ENCODE measurements at places on chromosomes 16 and 17.
A peak's percentile ranks its signal among the peaks of the same experiment; 100 is the strongest.

DNA sequence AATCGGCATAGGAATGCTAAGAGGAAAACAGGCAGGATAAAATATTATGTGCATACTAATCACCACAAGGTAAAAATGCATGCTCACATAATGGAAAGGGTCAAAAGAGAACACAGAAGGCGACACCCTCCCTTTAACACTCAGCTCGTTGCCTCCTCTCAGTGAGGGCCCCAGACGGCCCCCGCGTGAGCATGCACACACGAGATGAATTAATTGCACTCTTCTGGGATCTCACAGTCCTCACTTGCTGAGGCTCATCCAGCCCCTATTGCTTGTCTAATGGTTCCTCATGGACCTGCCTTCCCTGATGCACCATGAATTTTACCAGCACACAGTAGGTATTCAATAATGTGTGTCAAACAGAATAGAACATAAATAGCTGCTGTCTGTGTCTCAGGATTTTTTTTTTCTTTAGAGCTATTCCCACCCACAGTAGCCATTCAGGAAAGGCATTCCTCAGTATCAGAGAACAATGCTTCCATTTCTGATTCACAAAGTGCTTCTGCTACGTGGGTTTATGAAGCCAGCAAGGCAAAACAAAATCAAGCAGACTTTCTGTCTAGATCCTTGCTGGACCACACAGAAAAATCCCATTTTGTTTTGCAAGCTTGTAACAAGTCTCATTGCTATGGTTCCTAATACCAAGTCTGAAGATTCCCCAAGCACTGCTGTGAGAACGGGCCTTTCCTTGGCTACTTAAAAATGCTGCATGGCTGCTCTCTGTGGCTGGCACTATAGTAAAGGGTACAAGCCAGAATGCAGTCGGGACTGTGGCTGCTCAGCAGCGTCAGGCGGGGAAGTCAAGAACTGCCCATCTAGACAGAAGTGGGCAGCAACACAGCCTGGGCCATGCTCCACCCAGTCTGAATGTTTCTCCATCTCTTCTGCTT lies 43.6 kb downstream of the TOM1L2 start:
- no peak for DNase-seq

GRCh38 chr17:10120109-10120485 lies 78.3 kb downstream of the GAS7 start:
- no peak for DNase-seq

GRCh38 chr16:82651921-82652601 lies 25.3 kb downstream of the CDH13 start:
- DNase-seq, result no peak

DNA sequence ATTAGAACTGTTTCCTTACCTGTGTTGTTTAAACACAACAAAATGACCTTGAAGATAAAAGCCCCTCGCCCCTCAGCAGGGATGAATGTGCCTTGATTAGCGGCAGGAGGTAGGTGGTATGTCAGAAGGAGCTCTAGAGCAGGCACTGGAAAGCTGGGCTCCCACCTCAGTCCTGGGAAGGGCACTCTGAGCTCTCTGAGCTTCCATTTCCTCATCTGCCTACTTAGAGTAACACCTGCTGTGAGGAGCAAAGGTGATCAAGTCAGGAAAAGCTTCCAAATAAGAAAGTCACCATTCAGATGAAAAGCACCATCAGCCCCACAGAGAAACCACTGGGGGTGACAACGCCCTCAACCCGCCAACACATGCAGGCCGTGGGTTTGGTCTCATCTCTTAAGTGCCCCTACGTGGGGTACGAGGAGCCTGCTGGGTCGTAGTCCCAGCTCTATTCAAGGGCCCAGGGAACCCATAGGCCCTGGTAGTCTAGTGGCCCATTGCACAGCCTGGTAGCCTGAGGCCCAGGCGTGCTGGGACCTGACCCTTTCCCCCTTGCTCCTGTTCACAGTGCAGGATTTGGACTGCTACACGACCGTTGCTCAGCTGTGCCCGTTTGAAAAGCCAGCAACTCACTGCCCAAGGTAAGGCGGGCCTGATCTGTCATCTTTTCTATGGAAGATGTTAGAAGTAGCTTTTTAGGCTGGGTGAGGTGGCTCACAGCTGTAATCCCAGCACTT lies 57.3 kb downstream of the CRISPLD2 start:
- no peak for DNase-seq

DNA sequence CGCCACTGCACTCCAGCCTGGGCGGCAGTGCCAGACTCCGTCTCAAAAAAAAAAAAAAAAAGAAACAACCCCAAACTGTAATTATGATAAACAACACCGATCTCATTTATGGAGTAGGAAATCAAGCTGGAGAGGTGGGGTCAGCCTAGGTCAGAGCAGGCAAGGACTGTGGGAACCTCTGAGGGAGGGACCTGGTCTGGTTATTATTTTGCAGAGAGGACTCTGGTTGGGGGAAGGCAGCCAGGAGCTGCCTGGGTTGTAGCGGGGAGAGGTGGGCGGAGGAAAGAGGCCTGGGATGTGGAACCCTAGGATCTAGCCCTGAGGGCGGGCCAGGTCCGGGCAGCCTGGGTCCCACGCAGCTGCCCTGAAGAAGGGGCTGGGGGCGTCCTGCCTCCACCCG lies 10.9 kb upstream of the HS3ST6 start:
- peak; percentile 87 for DNase-seq

DNA sequence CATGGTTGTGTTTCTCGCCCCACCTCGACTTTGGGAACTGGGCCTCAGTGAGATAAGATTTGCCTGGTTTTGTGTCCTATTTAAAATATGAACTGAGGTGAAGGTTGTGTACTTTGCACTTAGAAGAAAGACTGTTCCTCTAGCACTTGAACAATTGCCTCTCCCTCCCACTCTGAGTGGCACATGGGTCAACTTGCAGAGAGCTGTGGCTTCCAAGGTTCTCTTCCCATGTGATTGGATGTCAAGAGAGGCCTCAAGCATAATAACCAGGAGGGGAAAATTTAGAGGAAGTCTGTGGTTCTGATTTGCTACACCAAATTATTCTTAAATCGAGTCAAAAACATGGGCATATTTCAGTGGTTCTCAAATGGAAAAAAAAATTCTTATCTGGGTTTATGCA lies 329.2 kb downstream of the HS3ST3B1 start:
- DNase-seq, result no peak

DNA sequence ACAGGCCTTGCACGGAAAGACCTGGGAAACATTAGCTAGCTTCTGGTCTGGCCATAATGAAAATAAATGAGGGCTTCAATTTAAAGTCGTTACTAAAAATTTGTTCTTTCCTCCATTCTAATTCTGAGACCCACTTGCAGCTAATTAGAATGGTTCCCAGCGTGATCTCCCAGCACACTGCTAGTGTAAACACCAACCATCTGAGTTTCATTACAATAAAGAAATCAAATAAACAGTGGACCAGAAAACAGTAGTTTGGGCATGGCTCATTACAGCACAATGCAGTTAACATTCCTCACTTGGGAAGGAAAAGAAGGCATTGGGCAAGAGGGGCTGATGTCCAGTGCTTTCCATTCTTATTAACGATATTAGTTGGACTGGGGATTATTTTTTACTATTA lies 410.9 kb upstream of the SOX9 start:
- DNase-seq, result peak; percentile 24

DNA sequence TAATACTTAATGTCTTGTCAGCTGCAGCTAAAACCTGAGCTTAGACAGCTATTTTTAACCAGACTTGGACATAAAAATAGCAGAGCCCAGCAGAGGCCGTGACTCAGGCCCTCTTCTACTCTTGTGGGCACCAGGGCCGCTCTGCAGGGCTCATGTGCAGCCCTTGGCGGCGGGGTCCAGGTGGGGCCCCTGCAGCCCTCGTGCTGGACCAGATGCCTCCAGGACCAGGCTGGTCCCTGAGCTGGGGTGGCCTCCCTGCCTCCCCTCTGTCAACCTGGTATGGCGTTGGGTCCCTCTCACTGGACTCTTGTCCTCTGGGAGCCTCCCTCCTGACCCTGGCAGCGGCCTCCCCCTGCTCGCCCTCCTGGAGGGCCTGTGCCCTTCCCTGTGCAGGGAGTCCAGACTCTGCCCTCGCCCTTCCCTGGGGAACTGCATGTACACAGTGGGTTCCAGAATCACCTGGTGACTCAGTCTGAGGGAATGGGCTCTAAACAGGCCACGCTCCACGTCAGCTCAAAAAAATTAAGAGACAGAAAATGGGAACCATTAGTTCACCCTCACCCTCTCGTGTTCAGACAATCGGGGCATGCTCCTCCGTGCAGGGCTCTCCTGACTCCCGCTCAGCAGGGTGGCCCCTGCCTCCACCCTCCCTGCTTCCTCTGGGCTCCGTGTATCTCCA lies 9.7 kb downstream of the CDK5R1 start:
- DNase-seq, result no peak

- peak; percentile 70 for DNase-seq
Measured at GRCh38 chr17:7136266-7136877, 21.8 kb upstream of the ASGR2 start.

DNA sequence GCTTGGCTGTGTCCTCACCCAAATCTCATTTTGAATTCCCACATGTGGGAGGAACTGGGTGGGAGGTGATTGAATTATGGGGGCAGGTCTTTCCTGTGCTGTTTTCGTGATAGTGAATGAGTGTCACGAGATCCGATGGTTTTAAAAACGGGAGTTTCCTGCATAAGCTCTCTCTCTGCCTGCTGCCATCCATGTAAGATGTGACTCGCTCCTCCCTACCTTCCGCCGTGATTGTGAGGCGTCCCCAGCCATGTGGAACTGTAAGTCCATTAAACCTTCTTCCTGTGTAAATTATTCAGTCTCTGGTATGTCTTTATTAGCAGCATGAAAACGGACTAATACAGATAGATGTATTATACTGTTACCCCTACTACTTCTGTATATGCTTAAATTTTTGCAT lies 3.6 kb downstream of the SPATA33 start:
- no peak for DNase-seq

Data from SK-N-SH (cell line).